ENCODE measurements at places on chromosomes 3 and 15. TPM values are rescaled to one million over a fixed set of nuclear protein-coding genes. Genes with fewer than 3 reads are reported as not detected.

PRSS50 gene
- not detected for total RNA-seq

CNTN6 gene
- not detected for total RNA-seq

RTP3 gene
- not detected for total RNA-seq

GPR160 gene
- total RNA-seq, result 2.1 TPM

ASB14 gene
- not detected for total RNA-seq

CYP1A2 gene
- total RNA-seq, result not detected

CHRNA5 gene
- 29.3 TPM for total RNA-seq

CD80 gene
- total RNA-seq, result 0.03 TPM

SLC51B gene
- total RNA-seq, result 13.6 TPM

RBPMS2 gene
- total RNA-seq, result 8.3 TPM

ACOX2 gene
- 8.8 TPM for total RNA-seq

SRGAP3 gene
- 1.4 TPM for total RNA-seq

CD200 gene
- not detected for total RNA-seq

WDR76 gene
- 11.1 TPM for total RNA-seq

ST6GAL1 gene
- total RNA-seq, result 3.9 TPM

HYAL2 gene
- total RNA-seq, result 24.2 TPM

ANKUB1 gene
- total RNA-seq, result not detected

SUMF1 gene
- 20.5 TPM for total RNA-seq

LARP6 gene
- 46.3 TPM for total RNA-seq

CNTN3 gene
- not detected for total RNA-seq

C3orf18 gene
- 2.3 TPM for total RNA-seq

GAP43 gene
- total RNA-seq, result 0.07 TPM

STAB1 gene
- 0.07 TPM for total RNA-seq

USP3 gene
- 38.2 TPM for total RNA-seq

LDHAL6B gene
- total RNA-seq, result not detected

PLA2G4F gene
- not detected for total RNA-seq

UQCC5 gene
- 63.3 TPM for total RNA-seq

GOLGA8S gene
- 0.14 TPM for total RNA-seq

SIDT1 gene
- 0.32 TPM for total RNA-seq

IGSF10 gene
- total RNA-seq, result 0.32 TPM

LINS1 gene
- 10.7 TPM for total RNA-seq

SH2D7 gene
- total RNA-seq, result not detected

FBXO40 gene
- not detected for total RNA-seq

ALPK3 gene
- 0.07 TPM for total RNA-seq

CCK gene
- total RNA-seq, result 1.7 TPM

FBXL2 gene
- 7.0 TPM for total RNA-seq

TMC3 gene
- total RNA-seq, result not detected

AQP9 gene
- total RNA-seq, result 0.05 TPM

PPP1R14D gene
- not detected for total RNA-seq

ANKRD34C gene
- total RNA-seq, result not detected
